ENCODE measurements at places on chromosomes 1 and 21.

DNA sequence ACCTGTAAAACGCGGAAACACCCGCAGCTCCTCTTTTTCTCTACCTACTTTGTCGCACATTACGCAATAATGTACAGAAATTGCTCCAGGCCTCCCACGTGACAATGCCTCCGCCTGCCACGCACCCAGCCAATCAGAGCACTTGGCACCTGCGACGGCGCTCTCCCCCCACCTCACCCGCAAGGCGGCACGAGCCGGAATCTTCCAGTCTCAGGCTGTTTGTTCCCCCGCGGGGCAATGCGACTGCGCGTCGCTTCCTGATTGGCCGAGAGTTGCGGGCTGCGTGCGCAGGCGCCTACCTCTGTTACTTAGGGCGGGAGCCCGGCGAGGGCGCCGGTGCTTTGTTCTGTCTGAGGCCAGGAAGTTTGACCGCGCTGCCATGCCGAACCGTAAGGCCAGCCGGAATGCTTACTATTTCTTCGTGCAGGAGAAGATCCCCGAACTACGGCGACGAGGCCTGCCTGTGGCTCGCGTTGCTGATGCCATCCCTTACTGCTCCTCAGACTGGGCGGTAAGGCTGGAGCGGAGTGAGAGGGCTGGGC lies at the start of gene MAEL:
MAEL (plus strand) TSS at position 307 of the 542 bp plus-strand sequence; CDS start at position 380, 73 bp downstream.
- no peak for DNase-seq

- no peak for DNase-seq
Measured at GRCh38 chr1:226617109-226617508, 68.5 kb downstream of the STUM start.

GRCh38 chr1:8706995-8707396 lies 110.4 kb downstream of the RERE start:
- no peak for DNase-seq

GRCh38 chr1:185564816-185565215 lies 169.4 kb upstream of the HMCN1 start:
- DNase-seq, result no peak

DNA sequence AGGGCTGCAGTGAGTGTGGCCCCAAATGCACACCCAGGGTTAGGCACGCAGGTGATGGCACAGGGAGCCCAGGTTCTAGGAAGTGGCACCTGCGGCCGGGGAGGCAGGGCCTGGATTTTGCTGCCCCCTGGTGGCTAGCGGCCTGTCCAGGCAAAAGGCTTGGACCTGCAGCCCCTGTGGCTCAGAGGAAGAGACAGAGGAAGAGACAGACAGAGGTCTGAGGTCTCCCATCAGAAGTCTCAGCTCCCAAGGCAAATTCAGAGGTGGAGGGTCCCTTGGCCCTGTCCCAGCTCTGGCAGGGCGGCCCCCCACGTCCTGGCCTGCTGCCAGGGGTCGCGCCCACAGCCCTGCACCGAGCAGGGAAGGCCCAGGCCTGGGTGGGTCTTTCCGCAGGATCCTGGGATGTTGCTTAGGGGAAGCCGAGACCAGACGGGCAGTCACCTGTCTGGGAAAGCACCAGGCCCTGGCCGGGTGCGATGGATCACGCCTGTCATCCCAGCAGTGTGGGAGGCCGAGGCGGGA lies 8.0 kb upstream of the TNFRSF14 start:
- DNase-seq, result peak; percentile 81

GRCh38 chr1:97603776-97604175 lies 317.1 kb downstream of the DPYD start:
- no peak for DNase-seq

DNA sequence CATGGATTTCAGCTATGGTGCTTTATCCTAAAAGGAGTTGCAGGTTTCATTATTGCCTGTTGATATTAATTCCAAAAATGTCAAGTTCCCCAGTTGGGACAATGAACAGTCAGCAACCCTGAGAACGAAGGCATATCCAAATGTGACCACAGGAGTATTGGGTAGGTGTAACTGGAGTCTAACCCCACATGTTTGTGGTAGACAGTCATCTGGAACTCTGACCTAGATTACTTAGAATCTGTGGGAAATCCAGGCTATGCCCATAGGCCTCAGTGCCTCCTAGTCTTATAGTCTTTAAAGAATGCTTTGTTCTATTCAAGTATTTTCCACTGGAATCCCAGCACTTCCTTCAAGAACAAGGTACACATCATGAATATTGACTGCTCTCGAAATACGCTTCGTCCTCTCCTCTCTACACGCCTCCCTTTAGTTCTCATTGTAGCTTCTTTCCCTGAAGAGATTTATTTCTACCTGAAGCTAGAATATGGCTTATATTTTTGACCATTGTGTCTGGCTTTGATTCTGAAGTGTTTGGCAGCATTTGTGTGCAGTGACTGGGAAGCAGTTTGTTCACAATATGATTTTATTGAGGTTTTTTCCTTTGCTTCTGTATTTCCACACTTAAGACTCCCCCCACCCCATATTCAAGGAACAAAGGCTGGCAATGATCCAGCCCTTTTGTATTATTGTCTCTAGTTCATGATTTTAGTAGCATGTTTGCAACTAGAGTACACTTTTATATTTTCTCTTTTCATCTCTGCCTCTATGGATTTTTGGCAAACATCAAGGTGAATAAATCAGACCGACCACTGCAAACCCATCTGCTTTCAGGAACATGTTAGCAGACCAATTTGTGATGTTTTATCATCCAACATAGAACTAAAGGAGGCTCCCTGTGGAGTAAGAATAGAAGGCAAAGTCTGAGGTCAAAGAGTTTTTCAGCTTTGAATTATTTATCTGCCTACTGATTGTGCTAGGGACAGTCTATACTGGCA lies 178.6 kb downstream of the GPR52 start:
- DNase-seq, result no peak

GRCh38 chr1:173302366-173302765 lies 95.2 kb upstream of the TNFSF4 start:
- DNase-seq, result no peak

- no peak for DNase-seq
Measured at GRCh38 chr1:181635110-181635509, 151.8 kb downstream of the CACNA1E start.

GRCh38 chr1:156401681-156402081 lies 32.7 kb downstream of the RHBG start:
- no peak for DNase-seq

GRCh38 chr1:86854352-86854751 lies 59.6 kb downstream of the SELENOF start:
- DNase-seq, result no peak

DNA sequence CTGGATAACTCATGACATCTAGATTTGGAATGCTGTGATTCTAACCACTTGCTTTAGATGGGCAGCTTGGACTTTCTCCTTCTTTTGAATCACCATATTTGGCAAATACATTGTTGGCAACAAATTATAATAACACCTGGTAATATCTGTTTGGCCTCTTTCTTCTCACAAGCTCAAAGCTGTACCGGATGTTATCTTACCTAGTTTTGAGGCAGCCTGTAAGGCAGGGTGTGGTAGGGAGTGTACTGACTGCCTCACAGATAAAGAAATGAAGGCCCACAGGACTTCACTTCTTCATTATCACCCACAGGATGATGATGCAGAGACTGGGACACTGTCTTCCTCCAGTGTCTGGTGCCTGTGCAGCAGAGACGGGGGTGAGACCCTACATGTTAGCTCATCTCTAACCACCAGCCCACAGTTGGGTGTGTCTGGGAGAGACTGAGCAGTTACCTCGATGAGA lies 28.5 kb downstream of the TUFT1 start:
- peak; percentile 6 for DNase-seq

DNA sequence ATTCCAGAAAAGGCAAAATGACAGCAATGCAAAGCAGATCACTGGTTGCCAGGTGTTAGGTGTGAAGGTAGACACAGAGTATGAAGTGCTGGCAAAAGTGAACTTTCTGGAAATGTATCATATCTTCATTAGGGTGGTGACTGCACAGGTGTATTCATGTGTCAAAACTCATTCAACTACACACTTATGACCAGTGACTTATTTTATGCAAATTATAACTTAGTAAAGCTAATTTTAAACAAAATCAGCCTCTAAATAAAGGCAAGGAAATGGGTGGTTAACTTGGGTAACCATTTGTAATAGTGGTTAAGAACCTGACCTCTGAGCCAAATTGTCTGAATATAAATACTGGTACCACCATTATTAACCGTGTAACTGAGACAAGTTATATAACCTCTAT lies 7.4 kb downstream of the COP1 start:
- no peak for DNase-seq

- no peak for DNase-seq
Measured at GRCh38 chr1:60762176-60762575, 320.2 kb upstream of the NFIA start.

DNA sequence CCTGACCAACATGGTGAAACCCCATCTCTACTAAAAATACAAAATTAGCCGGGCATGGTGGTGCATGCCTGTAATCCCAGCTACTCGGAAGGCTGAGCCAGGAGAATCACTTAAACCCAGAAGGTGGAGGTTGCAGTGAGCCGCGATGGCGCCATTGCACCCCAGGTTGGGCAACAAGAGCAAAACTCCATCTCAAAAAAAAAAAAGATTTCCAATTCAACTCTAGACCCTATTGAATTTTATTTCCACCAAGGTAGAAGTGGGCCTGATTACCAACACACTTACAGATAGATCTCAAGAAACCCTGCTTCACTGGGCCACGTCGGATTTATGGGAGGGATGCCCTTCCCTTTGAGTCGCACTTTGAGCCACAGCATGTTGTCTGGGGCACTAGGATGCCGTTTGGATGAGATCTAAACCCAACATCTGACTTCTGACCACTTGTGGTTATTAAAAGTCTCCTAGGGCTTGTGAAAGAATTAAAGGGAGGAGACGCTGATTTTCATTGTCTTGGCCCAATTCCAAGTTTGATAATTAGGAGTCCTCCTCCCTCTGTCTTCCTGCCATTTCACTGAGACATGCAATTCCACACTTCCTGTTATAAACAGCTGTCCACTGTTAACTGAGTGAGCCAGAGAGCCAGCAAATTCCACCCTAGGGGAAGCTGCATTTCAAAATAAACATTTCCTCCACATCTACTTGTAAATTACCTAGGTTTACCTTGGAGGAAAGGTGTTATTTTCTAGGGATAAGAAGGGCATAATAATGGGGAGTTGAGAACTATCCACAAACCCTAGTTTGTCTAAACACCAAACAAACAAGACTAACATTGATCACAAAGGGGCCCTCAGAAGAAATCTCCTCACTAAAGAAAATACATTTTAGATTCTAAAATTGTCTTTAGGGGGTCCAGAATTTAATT lies 5.2 kb upstream of the RERE start:
- no peak for DNase-seq

- DNase-seq, result no peak
Measured at GRCh38 chr1:116868385-116868784, 41.3 kb upstream of the PTGFRN start.

- no peak for DNase-seq
Measured at GRCh38 chr1:234628089-234628488, 18.1 kb upstream of the IRF2BP2 start.

DNA sequence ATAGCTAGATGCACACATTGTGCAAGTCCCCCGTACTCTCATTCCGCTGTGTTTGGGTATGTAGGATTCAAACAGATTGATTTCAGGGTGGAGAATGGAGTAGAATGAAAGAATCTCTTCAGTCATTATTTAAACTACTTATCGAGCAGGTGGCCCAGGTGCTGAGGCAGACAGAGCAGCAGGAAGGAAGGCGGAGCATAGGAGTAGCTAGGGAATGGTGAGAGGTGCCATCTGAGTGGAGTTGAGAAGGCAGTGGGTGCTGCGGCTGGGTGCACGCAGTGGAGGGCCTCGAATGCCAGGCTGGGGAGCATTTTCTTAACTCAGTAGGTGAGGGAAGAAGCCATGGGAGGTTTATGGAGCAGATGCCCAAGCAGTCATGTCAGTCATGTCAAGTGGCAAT lies 45.2 kb upstream of the CD101 start:
- no peak for DNase-seq

DNA sequence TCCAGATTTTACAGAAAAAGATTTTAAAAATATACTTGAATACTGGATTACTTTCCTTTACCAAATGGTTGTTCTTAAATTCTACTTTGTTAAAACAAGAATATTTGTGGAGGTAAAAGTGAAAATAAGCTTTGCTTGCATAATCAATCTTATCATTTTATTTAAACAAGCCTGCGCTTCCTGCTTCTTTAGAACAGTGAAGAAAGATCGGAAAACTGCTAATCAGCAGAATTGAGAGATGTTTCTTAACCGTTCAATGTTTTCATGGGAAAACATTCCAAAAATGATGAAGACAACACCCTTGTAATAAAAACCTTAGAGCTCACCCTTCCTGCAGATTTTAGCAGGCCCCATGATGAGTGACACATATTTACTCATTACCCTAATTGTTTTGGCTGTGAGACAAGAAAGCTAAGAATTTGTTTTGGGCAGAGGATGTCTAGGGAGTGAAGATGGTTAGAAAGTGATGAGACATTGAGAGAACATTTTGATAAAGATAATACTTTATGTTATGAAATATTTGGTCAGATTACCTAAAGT lies 72.6 kb downstream of the TPR start:
- DNase-seq, result no peak

DNA sequence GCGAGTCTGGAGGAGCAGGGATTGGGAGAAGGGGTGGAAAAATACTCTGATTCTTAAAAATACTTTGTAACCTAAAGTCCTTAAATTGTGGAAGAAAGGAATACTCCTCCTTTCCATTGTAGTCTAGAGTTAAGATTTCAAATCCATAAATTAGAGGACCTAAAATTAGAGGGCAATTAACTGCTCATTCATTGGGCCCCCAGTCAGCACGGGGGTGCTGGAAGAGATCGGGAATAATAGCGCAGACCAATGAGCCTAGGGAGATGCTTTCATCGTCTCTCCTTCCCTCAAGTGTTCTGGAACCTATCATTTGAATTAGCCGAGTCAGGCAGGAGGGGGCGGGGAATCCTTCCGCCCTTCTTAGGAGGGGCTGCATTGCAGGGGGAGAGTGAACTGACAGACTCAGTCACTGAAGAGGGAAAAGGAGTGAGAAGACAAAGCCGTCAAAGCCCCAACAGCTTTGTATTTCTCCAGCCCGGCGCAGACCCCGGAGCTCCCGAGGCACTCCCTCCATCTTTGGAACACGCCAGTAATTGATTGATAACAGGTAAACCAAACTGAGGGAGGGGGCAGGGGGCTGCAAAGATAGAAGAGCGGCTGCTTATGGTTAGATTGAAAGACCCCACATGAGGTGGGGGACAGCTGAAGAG lies at the start of gene MLLT11:
MLLT11 (plus strand) TSS at position 391 of the 650 bp plus-strand sequence. CDS start 6,828 bp downstream, outside the sequence.
- no peak for DNase-seq

GRCh38 chr1:244628789-244629188 lies 24.1 kb upstream of the DESI2 start:
- no peak for DNase-seq

DNA sequence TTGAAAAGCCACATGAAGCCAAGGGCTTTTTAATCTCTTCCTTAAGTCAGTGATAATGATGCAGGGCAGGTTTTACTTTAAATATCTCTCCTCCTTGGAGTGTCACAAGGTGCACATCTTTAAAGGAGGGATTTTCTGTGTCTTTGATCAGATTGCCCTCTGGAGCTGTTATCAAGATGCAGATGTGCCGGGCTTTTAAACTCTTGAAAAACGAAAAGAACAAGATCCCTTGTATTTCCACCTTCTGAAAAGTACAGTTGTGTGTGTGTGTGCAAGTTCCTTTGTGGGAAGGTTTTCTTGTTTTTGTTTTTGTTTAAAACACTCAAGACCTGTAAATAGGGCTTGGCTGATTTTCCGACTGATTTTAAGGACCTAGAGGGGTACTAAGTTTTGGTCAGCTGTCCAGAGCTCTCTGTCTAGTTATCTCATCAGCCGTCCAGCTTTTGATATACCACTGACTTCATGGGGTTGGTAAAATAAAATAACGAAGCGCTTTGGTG lies 1.6 kb downstream of the MARK1 start:
- no peak for DNase-seq

- no peak for DNase-seq
Measured at GRCh38 chr1:9070486-9070885, 1.1 kb upstream of the SLC2A5 start.
